ENCODE measurements at places on chromosomes 3 and 15.

- peak; percentile 51 for DNase-seq
These were observed 310.4 kb downstream of the PLCL2 start for GRCh38 chr3:17195192-17195611.

DNA sequence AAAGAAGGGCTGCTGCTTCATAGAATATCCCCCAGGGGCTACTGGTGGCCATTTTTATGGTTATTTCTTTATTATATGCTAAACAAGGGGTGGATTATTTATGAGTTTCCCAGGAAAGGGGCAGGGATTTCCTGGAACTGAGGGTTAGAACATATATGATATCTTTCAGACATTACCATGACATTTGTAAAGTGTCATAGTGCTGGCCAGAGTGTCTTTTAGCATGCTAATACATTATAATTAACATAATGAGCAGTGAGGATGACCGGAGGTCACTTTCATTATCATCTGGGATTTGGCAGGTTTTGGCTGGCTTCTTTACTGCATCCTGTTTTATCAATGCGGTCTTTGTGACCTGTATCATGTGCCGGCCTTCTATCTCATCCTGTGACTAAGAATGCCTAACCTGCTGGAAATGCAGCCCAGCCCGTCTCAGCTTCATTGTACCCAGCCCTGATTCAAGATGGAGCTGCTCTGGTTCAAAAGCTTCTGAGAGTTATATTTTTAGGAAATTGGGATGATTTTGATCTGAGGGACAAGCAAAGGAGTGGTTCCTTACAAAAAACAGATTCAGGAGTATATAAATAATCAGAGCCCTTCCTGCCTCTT lies 9.1 kb upstream of the ZBTB20 start:
- no peak for DNase-seq

- DNase-seq: no peak
These were observed 19.8 kb upstream of the FAM107A start for GRCh38 chr3:58596834-58597518.

- DNase-seq: no peak
These were observed 79.5 kb downstream of the IQSEC1 start for GRCh38 chr3:12993517-12994356.

DNA sequence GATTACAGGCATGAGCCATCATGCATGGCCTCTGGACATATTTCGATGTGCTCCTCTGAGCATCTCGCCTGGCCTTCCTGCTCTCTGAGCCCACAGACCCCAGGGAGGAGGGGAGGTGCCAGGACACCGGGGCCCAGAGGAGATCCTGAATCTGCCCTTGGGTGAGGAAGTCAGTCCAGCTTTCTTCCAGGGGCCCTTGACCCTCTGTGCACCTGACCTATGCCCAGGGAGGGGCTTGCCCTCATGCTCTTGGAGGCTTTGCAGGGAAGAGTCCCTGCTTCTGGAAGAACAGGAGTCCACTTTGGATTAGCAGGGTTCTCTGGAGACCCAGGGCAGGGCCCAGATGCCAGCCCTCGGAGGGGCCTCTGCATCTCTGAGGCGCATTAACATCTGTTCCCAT lies 1.4 kb downstream of the ACSBG1 start:
- DNase-seq: no peak

DNA sequence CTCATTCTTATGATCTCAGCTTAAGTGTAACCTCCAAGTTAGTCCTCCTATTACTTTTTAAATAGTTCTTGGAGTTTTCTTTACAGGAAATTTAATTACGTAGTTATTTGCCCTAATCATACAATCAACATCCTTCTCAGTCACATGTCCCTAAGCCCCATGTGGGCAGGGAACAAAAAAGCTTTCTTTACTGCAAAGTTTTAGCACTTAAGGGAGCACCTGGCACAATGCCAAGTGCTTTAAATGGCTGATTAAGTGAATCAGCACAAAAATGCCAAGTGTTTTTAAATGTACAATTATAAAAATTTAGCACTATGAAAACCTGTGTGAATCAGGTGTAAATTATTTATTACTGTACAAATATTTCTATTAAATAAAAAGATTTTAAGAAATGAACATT lies 445.3 kb downstream of the C3orf38 start:
- no peak for DNase-seq

- no peak for DNase-seq
These were observed 17.1 kb downstream of the LIMD1 start for GRCh38 chr3:45611628-45612081.

- peak; percentile 16 for DNase-seq
These were observed 12.9 kb upstream of the FAM3D start for GRCh38 chr3:58679446-58679845.

GRCh38 chr15:99734575-99734974 lies 1.3 kb upstream of the LYSMD4 start:
- no peak for DNase-seq

GRCh38 chr15:47813748-47814384 lies 96.6 kb downstream of the SEMA6D start:
- DNase-seq: no peak

GRCh38 chr15:99135194-99135593 lies 30.3 kb downstream of the SYNM start:
- DNase-seq: no peak

DNA sequence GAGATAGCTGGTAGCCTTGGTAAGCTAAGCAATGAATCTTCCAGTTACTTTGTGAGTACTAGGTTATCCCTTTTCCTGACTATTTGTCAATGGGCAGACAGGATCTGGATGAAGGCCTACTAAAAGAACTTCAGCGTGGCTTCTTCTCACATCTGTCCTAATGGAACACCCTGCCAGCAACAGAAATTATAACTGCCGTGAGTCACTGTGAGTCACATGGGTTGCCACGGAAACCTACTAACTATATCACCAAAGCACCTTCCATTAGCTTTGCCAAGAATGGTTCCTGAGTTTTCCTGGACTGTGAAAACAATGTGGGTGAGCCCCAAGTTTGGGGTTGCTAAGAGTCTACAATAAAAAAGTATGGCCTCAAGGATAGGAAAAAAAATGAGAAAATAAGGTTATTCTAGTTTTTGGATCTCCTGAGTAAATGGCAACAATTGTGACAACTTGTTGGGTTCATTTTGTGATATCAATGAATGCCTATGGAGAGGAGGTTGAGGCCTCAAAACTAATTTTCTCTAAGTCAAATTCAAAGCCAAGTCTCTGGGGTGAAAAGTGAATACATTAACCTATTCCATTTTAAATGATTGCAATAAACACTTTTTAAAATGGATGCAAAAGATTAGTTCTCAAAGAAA lies 195.1 kb upstream of the ICE2 start:
- peak; percentile 90 for DNase-seq

DNA sequence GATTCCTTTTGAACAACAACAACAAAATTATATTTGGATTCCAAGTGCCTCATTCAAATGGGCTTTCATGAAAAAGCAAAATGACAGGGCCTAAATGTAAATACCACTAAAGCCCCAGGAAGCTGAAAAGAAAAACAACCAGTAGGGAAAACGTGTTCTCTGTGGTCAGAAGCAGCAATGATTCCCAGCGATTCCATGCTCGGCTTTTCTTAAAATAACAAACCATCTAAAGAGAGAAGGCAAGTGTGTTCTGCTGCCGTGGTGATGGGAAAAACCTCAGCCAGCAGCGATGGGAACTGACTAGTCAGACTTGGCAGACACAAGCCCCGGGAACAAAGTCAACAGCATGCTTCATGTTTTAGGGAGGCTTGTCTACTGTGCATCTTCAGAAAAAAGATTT lies 153.6 kb downstream of the TNIK start:
- DNase-seq: peak; percentile 71

GRCh38 chr15:87300146-87300545 lies 956.4 kb downstream of the NTRK3 start:
- no peak for DNase-seq

DNA sequence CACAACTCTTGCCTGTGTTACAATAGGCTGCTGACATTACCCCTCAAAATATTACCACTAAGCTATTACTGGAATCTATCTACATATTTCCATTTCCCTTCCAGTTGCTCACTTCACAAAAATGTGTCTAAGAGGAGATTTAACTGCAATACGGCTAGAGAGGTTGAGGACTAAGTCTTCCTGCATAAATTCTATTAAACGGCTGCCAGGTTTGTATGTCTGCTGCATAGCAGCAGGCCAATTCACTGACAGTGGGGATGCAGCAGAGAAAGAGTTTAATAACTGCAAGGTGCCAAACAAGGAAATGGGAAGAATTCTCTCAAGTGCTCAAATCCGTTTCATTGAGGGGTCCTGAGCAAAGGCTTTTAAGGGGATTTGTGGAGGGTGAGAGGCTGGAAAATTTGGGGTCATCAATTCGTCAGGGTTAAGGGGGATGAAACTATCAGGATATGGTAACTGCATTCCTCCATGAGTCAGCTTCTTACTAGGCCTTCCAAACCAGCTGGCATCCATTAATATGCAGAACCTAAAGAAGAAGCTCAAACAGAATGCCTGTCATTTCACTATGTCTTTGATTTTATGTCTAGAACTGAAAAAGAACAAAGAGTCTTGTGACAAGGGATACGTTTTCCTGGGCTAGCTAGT lies 675.6 kb downstream of the TBL1XR1 start:
- DNase-seq: peak; percentile 39

GRCh38 chr3:41715376-41715775 lies 246.5 kb downstream of the ULK4 start:
- DNase-seq: no peak

- peak; percentile 74 for DNase-seq
These were observed 116.1 kb downstream of the KLF13 start for GRCh38 chr15:31442699-31443111.

- no peak for DNase-seq
These were observed 209.0 kb downstream of the ARRDC4 start for GRCh38 chr15:98169551-98169950.

DNA sequence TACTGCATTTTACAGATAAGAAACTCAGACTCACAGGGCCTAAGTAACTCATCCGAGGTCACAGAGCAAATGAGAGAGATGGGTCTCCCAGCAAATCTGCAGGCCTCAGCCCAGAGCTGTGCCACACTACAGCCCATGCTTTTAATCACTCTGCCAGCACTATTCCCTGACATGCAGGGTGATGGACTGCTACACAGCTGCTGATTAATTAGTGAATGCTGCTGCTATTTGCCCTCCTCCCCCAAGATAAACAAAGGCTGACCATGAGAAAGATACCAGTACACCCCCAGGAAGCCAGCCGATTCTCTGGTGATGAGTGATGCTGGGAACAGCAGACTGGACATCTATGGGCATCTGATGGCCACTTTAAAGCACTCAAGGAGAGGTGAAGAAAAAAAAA lies 39.3 kb downstream of the RFTN1 start:
- DNase-seq: no peak

GRCh38 chr15:59256482-59256881 lies 49.8 kb downstream of the LDHAL6B start:
- DNase-seq: no peak

GRCh38 chr3:78845605-78846004 lies 922.2 kb downstream of the ROBO1 start:
- no peak for DNase-seq

DNA sequence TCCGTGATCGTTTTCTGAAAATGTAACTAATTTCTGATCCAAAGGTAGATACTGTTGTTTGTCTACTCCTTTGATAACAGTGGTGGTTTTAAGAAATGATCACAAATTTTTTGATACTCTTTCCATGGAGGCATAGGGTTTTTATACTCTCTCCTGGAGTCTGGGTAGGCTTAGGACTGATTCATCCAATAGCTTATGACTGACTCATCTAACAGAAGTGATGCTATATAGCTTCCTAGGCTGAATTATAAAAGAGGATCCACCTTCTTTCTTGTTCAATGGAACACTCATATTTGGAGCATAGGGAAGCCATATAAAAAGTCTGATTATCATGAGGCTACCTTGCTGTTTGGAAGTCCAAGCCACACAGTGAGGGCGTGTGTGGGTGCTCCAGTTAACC lies 84.3 kb downstream of the CHST2 start:
- no peak for DNase-seq

GRCh38 chr3:135806317-135806716 lies 159.2 kb upstream of the PPP2R3A start:
- DNase-seq: no peak

DNA sequence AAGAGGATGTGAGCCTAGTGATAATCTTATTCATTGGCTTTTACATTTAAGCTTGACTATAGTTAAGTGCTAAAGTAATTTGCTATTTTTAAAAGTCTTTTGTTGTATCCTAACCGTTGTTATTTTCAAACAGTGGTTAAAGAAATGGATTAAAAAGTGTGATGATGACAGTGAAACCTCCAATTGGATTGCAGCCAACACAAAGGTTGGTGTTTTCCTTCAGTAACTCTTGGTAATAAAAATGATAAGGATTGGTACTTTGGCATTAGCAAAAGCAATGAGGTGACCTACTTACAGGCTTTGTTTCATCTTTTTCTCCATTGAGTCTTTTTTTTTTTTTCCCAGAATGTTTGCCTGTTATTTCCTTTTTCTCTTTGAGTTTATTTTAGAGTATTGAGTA lies 87.5 kb upstream of the GOLGA6B start:
- DNase-seq: no peak

DNA sequence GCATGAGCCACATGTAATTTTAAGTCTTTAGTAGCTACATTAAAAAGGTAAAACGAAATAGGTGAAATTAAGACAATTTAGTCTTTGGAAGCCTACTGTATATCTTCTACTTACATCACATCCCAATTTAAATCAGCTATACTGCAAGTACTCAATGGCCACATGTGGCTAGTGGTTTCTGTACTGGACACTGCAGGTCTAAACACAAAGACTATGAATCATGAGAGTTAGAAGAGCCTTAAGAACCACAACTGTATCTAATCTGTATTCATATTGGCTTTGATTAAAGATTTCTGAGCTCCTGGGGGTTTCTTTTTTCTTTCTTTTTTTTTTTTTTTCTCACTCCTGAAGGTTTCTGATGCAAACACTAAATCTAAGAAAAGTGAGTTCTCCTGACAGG lies 2.3 kb upstream of the EIF1B start:
- DNase-seq: no peak

GRCh38 chr3:89373434-89373833 lies 266.0 kb downstream of the EPHA3 start:
- DNase-seq: no peak

DNA sequence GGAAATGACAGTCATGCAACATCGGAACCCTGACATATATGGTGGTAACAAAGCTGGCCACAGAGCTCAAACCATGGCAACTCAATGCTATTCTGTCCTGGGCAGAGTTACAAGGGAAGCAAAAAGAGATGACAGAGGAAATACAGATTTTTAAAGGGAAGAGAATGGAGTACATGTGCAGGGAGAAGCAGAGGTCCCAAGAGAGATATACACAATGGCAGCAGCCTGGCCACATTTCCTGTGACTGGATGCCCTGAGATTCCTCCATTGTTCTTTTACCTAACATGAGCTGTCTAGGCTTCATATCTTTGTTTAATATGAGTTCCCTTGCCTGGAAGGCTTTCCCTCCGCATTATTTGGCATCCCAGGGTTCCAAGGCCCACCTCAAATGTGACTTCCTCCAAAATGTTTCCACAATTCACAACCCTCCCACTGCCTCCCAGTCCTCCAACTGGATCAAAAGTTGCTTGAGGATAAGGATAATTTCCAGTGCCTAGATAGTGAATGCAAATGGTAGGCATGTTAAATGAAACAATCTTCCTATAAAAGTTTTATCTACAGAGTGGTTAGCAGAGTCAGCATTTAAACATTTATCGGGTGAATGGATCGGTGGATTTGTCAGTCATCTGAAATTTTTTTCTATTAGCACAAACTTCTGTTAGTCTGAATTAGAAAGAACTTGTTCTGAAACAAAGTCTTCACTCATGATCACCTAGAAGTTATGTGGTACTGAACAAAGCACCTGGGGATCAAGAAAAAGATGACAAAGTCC lies 86.2 kb downstream of the DHX30 start:
- DNase-seq: no peak
